ENCODE measurements at places on chromosomes 16 and 17. TPM values are rescaled to one million over a fixed set of nuclear protein-coding genes. Genes with fewer than 3 reads are reported as not detected.
A peak's percentile ranks its signal among the peaks of the same experiment; 100 is the strongest.

Gene C17orf100
- total RNA-seq, result 5.7 TPM

Gene NKD1
- under 0.01 TPM for total RNA-seq

Gene MMP2
- total RNA-seq, result 0.51 TPM

Gene CA7
- not detected for total RNA-seq

Gene TBC1D3
- not detected for total RNA-seq

Gene BPTF
- total RNA-seq, result 29.8 TPM

Gene CCL7
- total RNA-seq, result not detected

Gene PPY
- total RNA-seq, result not detected

Gene KRT33A
- total RNA-seq, result not detected

DNA sequence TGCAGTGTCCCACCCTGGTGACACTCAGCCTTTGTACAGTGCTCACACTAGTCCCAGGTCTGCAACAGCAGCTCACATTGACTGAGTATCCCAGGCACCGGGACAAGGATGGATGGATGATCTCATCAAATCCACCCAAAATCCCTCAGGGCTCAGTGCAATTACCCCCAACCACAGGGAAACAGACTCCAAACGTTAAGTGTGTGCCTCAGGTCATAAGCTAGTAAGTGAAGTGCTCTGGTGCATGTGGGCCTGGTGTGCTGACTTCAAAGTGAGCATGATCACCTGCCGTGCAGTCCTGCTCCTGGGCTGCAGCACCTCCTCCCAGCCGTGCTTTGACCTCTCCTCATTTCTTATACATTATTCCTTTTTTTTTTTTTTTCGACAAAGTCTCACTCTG is 31.2 kb upstream of the CD300E start:
- DNase-seq, result no peak

- DNase-seq, result no peak
Observed at GRCh38 chr16:49644145-49644463, 211.8 kb downstream of the ZNF423 start.

GRCh38 chr17:59800530-59800942 is 92.2 kb downstream of the TUBD1 start:
- peak; percentile 33 for DNase-seq

DNA sequence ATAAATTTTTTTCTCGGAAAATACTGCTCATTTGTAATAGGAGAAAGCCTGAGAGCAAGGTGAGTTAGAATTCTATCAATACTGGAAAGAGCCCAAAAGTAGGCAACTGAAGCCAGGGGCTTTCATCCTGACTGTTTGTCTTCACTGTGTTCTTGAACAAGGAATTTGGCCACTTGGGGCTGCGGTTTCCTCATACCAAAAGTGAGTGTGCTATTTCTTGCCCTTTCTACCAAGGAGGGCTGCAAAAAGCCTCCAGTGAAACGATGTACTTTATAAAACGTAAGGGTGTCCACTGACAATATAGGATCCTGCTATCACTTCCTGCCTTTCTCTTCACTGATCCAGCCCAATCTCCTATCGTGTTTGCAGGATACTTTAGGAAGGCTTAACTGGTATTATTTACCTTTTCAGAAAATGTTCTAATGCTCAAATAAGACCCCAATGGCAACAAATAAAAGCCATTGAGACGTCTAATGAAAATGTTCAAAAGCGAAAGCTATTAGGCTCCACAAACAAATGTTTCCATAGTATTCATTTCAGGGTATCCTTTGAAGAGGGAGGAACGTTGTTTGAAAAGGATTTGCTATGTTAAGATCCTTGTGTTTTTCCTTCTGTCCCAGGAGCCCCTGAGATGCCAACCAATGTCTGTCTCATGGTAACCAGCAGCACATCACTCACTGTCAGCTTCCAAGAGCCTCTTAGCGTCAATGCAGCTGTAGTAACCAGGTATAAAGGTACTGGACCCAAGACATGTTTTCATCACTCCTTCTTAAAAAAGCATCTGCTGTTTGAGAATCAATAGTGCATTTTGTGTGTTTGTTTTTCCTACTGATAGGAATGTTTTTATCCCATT is 219.3 kb upstream of the NOG start:
- no peak for DNase-seq

GRCh38 chr17:69325518-69326376 is 1.2 kb downstream of the ABCA5 start:
- no peak for DNase-seq

GRCh38 chr16:68084504-68085258 is 489 bp upstream of the NFATC3 start:
- DNase-seq, result no peak

DNA sequence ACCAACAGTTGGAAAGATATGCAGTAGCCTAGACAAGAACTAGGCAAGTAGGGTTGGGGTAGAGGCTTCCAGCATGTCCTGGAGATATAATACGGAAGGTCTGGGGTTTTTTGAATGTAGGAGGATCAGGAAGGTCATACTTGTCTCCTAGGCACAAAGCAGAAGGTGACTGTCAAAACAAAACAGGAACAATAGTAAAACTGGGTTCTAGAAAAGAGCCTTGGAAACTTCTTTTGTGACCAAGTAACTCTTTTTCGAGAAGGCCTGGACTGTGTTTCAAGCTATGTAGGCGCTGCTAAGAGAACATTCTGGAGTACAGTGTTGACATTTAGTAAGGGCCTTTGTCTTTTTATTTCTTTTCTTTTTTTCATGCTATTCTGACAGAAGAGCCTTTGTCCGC is 26.9 kb upstream of the TENT4B start:
- no peak for DNase-seq

DNA sequence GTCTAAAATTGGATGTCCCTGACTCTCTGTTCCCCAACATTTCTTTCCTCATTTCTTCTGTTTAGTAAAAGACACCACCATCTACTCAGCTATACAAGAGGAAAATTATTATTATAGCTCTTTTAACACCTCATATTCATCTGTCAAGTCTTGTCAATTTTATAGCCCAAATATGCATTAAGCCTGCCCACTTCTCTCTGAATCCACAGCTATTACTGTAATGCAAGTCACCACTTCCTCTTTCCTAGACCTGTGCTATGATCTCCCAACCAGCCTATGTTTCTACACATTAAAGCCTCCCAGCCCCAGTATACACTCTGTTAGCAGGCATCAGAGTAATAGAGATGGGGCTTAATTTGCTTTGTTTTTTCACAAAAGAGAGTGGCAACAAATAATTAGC is 252.9 kb downstream of the GRIN2A start:
- no peak for DNase-seq

- no peak for DNase-seq
Observed at GRCh38 chr17:75552425-75553294, 27.2 kb downstream of the LLGL2 start.

DNA sequence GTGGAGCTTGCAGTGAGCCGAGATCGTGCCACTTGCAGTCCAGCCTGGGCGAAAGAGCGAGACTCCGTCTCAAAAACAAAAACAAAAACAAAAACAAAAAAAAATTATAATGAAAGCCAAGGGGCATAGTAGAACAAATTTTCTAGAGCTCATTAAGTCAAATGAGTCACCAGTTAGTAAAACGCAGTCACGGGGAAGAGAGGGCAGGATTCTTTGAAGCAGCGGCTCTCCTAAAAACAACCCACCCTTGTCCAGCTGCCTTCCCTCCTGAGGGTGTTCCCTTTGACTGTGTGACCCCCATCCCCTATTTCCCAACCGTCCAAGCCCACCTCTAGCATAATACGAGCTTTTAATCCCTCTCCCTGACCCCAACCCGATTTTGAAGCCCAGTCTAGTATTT is 44.1 kb upstream of the STH start:
- no peak for DNase-seq

- DNase-seq, result no peak
Observed at GRCh38 chr16:56438038-56438437, 12.7 kb upstream of the AMFR start.

- no peak for DNase-seq
Observed at GRCh38 chr17:3727041-3727440, 3.3 kb downstream of the HASPIN start.

GRCh38 chr16:78235168-78235800 is 135.8 kb downstream of the WWOX start:
- peak; percentile 49 for DNase-seq

DNA sequence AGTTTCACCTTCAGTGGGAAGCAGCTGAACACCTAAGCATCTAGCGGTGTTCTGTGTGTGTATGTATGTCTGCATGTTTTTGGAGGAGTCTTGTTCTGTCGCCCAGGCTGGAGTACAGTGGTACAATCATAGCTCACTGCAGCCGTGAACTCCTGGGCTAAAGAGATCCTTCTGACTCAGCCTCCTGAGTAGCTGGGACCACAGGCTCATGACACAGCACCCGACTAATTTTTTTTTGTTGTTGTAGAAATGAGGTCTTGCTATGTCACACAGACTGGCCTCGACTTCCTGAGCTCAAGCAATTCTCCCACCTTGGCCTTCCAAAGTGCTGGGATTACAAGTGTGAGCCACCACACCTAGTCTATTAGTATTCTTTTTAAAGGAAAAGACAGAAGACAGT is 30.2 kb upstream of the FAAP100 start:
- DNase-seq, result peak; percentile 38

- DNase-seq, result no peak
Observed at GRCh38 chr17:65523411-65523810, 38.0 kb downstream of the AXIN2 start.

DNA sequence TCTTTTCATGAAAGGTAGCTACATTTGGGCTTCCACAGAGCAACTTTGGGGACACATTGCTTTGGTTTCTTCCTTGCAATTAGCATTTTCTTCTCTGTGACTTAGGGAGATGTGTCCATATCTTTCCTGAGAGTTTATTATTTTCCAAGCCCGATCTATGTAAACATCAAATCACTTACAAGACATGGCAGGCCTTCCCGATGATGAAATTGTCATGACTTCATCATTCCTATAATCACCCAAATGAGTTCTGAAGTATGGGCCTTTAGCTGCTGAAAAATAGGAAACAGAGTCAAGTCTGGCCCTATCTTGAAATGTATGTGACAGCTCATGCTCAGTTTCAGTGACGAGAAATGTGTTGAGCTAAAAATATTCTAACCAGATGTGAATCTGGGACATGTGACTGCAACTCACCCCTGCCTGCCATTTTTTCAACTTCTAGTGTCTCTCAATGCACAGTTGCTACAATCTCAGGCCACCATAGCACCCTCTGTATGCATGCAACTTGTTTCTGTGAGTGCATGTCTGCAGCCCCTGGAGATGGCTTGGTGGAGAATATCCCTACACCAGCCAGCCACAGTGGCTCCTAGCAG is 199.6 kb upstream of the MAF start:
- DNase-seq, result no peak

DNA sequence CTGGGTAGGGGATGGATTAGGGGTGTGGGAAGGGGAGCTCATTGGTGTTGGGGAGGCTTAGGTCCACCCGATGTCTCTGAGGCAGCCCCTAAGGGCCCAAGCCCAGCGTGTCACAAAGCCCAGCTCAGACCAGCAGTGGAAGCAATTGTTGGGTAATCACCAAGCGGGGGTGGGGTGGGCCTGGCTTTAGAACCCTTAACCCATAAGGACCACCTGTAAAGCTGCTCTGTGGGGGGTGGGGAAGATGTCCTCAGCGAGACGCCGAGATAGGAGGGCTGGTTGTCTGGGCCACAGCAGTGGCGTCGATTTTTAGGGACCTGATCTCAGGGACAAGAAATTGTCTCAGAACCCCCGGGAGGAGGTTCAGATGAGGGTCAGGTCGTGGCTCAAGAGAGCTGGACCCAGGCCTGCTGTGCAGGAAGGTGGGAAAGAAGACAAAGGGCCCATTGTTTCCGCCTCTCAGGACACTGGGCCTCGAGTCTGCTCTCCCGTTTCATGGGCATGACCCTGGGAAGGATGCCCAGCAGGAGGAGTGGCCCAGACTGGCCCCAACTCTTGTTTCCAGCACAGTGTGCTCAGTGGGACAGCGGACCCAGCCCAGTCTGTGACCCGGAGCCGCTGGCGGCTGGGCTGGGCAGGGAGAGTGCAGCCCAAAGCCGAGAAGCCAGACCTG is 15.9 kb downstream of the ST6GALNAC2 start:
- DNase-seq, result no peak

- DNase-seq, result peak; percentile 32
Observed at GRCh38 chr16:68756239-68756915, 19.3 kb downstream of the CDH1 start.

GRCh38 chr17:41073676-41074075 is 8.0 kb upstream of the KRTAP2-4 start:
- no peak for DNase-seq

- no peak for DNase-seq
Observed at GRCh38 chr16:62254847-62255246, 218.6 kb upstream of the CDH8 start.

- DNase-seq, result no peak
Observed at GRCh38 chr16:88739139-88739976, 33.1 kb downstream of the CTU2 start.

DNA sequence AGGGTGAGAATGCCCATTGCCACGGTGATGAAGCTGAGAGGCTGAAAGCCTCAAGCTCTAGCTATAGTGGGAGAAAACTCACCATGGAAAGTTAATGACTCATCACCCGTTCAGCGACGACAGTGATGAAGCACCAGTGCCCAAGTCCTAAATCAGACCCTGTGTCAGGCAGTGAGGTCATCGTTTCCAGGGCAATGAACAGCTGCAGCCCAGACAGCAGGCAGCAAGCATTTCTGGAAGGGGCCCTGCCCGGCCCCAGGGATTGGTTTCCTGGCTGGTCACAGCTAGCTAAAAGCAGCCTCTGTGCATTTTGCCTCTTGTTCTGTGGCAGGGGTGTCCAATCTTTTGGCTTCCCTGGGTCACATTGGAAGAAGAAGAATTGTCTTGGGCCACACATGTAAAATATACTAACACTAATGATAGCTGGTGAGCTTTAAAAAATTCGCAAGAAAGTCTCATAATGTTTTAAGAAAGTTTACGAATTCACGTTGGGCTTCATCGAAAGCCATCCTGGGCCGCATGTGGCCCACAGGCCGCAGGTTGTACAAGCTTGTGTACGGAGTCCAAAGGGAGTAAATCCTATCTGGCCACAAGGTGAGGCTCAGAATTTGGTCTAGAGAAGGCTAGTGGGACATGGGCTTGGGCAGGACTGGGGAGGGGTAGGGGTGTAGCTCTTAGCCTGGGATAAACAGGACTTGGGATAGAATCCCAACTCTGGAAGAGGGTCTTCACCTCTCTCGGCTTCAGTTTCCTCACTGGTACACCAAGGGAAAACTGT is 40.6 kb downstream of the MIS12 start:
- DNase-seq, result peak; percentile 76

DNA sequence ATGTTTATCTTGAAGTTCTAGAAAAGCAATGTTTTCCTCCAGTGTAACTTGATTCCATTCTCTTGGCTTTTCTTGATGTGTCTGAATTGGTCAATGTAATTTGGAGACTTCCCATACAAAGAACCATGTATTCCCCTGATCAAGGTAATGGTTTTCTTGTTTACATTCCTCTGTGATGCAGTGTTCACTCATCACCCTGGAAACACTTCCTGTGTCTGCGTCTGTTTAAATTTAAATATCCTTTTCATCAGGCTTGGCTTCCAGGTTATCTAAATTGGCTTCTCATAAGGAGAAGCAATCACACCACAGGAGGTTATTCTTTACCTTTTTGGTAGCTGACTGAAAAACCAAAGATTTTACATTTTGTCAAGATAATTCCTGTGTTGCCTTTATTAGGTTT is 237.3 kb upstream of the WSCD1 start:
- DNase-seq, result peak; percentile 56

GRCh38 chr16:73058221-73058615 is 10.3 kb upstream of the ZFHX3 start:
- peak; percentile 56 for DNase-seq

GRCh38 chr16:71467810-71468209 is 5.8 kb upstream of the ZNF23 start:
- DNase-seq, result peak; percentile 72
